ENCODE measurements at places on chromosomes 3 and 15. TPM values are rescaled to one million over a fixed set of nuclear protein-coding genes. Genes with fewer than 3 reads are reported as not detected.

The CCR3 gene
- not detected for total RNA-seq

The ST8SIA2 gene
- 3.1 TPM for total RNA-seq

The CCDC13 gene
- total RNA-seq: 0.63 TPM

The ECT2 gene
- total RNA-seq: 4.4 TPM

The FBXO40 gene
- 236 TPM for total RNA-seq

The CKMT1B gene
- total RNA-seq: not detected

Data from heart left ventricle (tissue), 16 donors.